IPS DF 19.7 (cell line): ENCODE measurements at places on chromosomes 6 and 20.

DNA sequence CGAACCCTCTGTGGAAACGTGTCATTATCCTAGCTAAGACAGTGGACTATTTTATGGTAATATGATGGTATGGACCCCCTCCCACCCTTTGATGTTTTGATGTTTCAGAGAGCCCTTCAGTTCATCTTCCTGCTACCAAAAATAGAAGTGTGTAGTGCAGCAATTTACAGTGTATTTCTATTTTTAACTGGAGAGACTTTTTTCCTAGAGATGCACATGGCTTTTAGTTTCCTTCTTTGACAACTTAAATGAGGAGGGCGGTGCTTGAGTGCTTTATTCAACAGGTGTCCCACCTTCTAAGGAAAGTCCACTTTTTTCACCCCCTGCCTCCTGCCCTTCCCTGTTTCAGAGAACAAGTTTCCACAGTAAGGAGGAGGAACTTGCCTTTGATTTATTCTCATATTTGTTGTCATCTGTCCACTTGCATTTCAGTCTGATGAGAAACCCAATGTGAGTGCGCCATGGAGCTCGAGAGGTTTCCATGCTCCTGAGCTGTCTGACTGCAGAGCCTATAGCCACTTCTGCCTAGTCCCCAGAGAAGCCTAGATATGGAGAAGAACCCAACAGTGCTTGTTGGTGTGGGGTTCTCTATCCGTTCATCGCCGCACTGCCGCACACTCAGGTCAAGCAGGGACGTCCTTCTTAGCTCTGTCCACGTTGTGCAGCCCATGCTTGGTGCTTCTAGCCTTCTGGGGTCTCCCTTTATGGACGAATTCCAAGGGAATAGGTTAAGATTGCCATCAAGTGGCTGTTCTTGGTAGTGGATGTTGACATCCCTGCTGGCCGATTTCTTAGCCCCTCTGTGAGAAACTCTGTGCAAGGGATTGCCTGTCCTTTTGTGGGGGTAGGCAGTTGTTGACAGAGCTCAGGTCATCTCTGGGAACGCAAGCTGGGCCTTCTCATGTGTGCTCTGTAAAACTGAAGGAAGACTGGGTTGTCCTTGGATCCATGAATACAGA, 144.2 kb downstream of the JARID2 start:
- peak; percentile 25 for DNase-seq

- no peak for DNase-seq
These were observed 74.8 kb downstream of the GCNT2 start for GRCh38 chr6:10595731-10596664.

GRCh38 chr6:27472182-27472616, 706 bp downstream of the ZNF184 start:
- no peak for DNase-seq

DNA sequence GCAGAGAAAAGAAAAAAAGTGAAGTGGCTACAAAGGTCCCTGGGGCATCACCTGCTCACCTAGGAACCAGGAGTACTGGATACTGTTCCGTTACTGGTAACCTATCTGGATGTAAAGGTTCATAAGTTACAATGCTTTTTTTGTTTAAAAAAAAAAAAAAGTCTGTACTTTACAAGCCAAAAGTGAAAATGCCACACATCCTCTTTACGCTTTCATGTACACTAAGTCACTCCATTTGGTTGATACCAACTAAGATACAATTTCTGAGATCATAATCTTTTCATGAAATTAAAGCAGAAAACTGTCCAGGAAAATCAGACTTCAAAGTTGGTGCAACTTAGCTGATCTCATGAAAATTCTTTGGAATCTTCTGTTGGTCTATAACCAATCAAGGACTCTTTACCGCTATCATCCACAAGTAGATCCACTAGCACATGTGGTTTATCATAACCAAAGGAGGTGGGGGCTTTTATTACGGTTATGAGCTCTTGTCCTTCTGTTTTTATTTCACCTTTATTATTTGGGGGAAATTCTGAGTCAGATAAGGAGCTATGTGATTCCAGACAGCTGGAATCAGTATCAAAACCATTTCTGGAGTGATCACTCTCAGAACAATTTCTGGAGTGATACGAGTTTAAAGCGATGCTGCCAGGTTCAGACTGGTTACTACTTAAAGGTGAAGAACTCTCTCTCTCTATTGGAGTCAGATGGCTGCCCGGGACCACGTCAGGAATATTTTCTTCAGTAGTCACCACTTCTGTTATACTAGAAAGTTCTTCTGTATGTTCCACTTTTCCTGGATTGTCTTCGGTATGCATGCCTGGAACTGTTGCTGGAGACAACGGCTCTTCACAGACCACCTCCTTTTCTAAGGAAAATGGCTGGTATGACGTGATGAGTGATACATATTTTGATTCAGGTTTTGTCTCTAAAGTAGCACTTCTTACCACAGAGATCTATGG, 21.2 kb downstream of the IFNGR1 start:
- no peak for DNase-seq

GRCh38 chr20:52379723-52380336, 188.3 kb upstream of the ZFP64 start:
- no peak for DNase-seq

DNA sequence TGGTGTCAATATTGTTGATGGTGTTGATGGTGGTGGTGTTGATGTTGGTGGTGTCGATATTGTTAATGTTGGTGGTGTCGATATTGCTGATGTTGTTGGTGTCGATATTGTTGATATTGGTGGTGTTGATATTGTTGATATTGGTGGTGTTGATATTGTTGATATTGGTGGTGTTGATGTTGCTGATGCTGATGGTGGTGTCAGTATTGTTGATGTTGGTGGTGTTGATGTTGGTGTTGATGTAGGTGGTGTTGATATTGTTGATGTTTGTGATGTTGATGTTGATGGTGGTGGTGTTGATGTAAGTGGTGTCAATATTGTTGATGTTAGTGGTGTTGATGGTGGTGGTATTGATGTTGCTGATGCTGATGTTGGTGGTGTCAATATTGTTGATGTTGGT, 240.0 kb downstream of the CDH4 start:
- DNase-seq = no peak

DNA sequence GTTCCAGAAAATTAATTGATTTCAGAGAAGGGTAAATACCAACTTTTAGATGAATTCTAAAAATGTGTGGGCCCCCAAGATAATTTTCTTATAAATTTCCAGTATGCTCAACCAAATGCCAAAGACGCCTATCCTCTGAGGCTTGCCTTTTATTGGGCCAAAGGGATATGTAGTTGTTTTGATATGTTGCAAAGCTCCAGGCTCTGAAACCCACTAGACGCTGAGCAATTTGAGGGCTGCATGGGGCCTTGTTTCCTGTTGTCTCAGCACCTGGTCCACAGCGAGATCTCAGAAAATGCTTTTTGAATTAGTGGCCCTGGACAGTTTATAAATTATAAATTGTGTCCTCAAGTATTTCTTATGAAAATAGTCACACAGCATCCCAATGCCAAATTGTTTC, 397.2 kb downstream of the SAMD5 start:
- DNase-seq = no peak

DNA sequence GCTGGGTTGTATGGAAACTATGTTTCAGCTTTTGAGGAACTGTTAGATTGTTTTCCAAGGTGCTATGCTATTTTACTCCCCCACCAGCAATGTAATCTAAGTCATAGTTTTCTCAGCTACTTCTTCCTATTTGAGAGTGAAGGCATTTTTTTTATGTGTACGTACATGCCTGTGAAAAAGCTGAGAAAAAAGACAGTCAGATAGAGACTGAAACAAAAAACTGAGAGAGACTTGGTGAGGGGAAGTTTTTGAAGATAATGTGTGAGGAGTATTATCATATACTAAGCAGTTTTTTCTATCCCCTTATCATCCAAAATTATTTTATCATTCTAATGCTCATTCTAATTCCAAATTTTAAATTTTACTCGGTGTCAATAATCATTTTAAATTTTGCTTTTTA, 780.0 kb downstream of the BCKDHB start:
- DNase-seq = no peak

DNA sequence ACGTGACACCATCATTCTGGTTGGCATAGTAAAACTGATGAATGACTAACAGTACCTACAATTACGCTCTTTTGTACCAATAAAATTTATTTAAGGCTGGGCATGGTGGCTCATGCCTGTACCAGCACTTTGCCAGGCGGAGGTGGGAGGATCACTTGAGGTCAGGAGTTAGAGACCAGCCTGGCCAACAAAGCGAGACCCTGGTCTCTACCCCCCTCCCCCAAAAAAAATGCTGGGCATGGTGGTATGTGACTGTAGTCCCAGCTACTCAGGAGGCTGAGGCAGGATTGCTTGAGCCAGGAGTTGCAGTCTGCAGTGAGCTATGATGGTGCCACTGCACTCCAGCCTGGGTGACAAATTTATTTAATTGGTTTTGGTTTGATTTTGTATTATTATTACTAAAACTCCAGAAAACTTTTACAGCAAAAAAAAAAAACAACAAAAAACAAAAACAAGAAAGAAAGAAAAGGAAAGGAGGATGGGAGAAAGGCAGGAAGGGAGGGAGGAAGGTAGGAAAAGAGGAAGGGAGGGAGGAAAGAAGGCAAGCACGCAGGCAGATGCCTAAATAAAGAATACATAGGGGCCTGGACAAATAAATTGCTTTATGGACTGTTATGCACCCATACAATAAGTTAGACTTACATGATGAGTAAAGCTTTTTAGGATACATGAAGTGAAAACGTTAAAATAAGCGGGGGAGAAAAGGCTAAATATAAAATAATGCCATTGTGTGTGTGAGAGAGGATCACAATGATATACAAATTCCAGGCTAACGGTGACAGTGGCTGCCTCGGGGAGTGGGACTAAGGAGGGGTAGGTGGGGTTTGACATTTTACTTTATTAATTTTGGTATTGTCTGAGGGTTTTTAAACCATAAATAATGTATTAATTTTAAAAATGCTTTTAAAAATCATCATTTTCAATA, 682 bp upstream of the ZSCAN9 start:
- no peak for DNase-seq

GRCh38 chr6:19836799-19837510, at the start of gene ID4:
Gene ID4 (plus strand): TSS chr6:19837370. CDS start chr6:19837755, 385 bp downstream.
- DNase-seq = peak; percentile 90

- DNase-seq = no peak
These were observed 224.9 kb downstream of the FARS2 start for GRCh38 chr6:5486214-5486613.
